ENCODE measurements at places on chromosomes 1 and 21.
A peak's percentile ranks its signal among the peaks of the same experiment; 100 is the strongest.

GRCh38 chr1:155919801-155920200, 8.7 kb upstream of the RIT1 start:
- no peak for DNase-seq

DNA sequence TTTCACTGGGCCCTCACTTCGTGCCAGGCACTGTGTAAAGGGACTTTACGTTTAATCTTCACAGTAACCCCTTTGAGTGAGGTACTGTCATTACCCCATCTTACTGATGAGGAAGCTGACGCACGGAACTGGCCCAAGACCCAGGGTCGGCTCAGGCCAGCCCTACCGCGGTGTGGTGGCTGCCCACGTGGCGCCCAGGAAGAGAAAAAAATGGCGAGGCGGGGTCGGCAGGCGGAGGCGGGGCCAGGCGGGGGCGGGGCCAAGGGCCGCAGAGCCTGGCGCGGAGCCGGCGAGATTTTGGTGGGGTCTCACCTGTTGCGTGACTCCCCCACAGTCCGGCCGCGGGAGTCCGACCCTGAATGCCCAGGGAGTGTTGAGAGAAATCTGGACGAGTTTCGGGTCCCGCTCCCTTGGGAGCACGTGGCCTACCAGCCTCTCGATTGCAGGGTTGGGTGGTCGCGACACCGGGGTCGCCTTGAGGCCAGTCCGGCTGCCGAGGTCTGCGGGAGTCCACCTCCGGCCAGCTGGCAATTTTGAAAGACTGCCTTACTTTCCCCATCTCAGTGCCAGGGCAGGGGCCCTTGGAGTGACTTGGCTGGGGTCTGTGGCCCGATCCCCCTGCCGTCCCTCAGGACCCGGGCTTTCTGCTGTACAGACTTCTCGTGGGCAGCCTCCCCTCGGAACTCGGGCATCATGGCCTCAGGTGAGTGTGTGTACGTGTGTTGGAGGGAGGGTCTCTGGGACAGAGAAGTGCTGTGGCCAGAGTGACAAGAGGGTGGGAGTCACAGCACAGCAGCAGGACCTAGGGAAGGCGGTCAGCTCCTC, at the start of the genes AMPD2 and GNAT2:
Gene AMPD2, plus strand, starts transcription at position 262 of the 825 bp plus-strand sequence. CDS start 1,339 bp downstream, outside the sequence.
Gene GNAT2, minus strand, starts transcription at position 41 of the 825 bp plus-strand sequence. CDS start 6,746 bp downstream, outside the sequence.
- DNase-seq: peak; percentile 94

DNA sequence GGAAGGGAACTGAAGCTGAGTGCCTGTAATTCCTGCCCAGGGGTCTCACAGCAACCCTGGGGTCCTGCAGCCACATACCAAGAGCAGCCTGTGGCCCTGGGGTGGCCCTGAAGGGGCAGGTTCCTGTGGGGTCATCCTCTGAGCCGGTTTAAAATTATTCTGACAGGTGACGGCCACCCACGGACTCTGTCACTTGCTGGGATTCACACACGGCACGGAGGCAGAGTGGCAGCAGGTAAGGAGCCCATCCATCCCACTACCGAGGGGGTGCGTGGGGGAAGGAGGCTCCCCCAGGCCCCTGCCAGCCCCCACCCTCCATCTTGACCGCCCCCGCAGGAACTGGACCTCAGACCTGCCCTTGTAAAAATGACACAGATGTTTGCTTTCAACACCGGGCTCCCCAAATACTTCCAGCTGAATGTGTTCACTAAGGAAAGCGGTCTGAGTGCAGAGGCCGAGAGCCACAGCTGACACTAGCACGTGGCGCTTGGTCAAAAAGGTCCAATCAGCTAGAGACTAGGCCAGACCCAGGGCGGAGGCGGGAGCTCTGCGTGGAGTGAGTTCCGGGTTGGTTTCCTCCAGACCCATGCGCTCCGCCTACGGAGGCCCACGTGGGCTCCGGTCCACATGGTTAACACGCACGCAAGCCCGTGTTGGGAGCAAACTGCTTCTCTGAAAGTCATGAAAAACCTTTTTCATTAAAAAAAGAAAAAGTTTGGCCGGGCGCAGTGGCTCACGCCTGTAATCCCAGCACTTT, 10.0 kb downstream of the YBEY start:
- DNase-seq: peak; percentile 56

GRCh38 chr1:81662913-81663526, 137.7 kb upstream of the ADGRL2 start:
- no peak for DNase-seq

DNA sequence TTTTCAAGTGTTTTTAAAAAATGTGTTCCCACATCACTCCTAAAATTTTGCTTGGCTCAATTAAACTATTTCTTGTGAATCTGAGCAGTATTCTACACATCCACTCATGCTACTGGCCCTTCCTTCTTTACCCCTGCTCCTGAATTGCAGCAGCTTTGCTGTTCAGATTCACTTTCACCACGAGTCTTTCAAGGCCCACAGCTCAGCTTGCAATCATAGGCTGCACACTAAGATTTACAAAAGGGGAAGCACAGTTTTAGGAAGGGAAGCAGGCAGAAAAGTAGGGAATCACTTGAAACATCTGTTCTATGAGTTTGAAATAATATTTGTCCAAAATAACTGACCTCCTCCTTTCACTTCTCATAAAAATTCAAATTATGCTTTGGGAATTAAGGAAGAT, 70.9 kb upstream of the EDEM3 start:
- no peak for DNase-seq

DNA sequence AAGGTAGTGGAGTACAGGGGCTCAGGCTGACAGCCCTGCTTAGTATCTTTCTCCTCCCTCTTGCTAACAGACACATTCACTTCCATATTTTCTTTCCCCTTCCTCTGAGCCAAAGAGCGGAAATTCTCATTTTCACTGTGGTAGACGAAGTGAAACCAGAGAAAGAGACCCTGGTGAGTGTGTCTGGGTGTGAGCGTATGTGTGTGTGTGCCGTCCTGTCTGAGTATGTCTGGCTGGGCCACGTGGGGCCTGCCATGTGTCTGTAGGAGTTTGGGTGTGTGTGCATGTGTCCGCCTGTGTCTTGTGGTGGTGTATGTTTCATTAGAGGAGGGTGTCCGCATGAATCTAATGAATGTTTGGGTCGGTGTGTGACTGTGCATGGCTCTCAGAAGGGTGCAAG, 1.7 kb downstream of the COL8A2 start:
- peak; percentile 3 for DNase-seq

- DNase-seq: peak; percentile 41
Measured at GRCh38 chr1:207499573-207499972, 3.6 kb downstream of the CR1 start.

DNA sequence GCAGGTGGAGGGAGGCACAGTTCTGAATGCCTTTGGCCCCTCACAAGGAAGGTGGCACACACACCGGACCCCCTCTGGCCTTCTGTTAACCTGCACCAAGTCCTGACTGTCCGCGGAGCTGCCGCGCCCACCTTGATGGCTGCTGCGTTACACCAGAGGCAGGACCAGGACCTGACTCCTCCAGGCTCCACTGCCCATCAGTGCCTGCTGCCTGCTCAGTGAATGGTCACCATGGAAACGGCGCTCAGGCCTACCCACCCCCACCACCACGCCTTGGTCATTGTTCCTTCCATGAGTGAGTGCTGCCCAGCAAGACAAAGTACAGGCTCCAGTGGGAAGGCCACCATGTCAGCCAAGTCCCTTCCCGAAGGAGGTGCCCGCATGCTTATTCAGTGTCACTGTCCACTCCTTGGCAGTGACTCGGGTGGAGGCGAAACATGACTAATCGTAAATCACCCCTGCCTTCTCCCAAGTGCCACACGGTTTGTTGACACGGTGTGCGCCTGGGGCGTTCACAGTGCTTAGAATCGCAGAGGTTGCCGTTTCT, 57.3 kb downstream of the SLC37A1 start:
- DNase-seq: peak; percentile 76

DNA sequence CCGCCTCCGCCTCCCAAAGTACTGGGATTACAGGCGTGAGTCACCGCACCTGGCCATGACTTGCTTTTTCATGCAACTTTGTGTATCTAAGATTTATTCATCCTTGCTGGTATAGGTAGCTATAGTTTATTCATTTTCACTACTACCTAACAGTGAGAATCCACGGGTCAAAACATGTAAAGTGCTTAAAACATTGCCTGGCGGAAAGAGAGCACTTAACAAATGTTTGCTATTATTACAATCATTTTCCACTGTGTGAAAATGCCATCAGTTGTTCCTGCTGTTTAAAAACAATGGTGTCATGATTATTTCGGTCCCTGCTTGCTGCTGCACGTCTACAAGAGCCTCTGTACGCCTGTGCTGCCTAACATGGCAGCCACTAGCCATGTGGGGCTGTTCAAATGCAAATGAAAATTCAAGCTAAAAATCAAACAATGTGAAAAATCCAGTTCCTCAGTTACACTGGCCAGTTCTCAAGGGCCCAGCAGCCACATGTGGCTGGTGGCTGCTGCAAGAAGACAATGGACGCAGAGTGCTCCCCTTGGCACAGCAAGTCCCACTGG, 65.1 kb downstream of the CLSTN1 start:
- no peak for DNase-seq

- peak; percentile 68 for DNase-seq
Measured at GRCh38 chr1:111833334-111833733, 77.6 kb downstream of the DDX20 start.

DNA sequence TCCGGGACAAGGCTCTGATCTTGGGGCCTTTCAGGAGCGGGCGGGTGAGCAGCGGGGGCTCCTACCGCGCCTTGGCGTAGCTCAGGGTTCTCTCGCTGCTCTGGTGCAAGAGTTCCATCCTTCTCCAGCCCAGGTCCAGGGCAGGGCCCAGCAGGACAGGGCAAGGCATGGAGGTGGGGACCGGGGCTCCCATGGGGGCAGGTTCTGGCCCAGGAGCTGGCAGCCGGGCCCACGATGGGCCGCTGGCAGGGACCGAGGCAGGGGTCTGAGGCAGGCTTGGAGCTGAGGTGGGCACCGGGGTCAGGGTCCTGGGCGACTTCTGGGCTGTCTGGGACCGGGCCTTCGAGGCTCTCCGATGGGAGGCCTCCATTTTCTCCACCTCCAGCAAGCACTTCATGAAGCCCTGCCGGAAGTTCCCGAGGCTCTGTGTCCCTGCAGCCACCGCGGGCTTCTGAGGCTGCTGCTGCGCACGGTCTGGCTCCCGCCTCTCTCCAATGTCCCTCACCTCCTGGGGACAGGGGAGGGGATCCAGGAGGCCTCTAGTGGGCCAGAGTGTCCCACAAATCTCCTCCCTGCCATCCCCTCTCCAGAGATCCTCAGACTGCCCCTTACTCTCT, 27.6 kb downstream of the SPATA21 start:
- no peak for DNase-seq

DNA sequence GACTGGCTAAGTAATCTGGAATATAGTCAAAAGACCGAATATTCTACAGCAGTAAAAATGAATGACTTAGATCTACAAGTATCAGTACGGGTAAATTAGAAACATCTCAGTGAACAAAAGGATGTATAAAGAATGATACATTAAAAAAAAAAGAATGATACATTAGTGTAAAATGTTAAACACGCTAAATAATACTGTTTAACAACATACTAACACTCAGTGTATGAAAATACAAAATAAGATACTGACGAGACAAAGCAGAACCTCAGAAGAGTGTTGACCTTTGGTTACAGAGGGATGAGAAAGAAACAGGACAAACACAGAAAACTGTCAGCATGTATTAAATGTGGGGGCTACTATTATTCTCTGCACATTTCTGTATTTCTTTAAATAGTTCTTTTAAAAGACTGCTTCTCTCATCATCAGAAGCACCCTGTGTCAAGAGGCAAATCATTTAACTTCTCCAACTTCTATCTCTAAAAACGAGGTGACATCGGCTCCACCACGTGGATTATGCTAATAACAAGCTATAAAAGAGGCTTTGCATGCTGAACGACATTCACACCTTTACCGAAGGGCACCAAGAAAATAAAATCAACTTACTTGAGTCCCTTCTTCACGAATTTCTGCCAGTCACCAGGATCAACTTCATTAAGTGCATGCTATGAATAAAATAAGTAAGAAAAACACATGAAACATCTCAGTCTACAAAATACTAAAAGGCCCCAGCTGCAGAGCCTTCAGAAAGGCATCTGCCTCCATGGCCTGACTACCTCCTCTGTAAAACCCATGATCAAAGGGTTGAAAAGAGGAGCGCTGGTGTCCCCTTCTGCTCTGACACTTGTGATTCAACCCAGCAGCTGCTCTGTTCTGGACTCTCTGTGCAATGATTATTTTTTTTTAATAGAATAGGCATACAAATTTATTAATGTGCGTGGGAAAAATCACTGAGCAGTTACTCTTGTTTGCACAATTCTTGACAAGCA, 42.5 kb downstream of the MRAP start:
- no peak for DNase-seq

- peak; percentile 64 for DNase-seq
Measured at GRCh38 chr1:96966536-96967138, 245.1 kb downstream of the PTBP2 start.

DNA sequence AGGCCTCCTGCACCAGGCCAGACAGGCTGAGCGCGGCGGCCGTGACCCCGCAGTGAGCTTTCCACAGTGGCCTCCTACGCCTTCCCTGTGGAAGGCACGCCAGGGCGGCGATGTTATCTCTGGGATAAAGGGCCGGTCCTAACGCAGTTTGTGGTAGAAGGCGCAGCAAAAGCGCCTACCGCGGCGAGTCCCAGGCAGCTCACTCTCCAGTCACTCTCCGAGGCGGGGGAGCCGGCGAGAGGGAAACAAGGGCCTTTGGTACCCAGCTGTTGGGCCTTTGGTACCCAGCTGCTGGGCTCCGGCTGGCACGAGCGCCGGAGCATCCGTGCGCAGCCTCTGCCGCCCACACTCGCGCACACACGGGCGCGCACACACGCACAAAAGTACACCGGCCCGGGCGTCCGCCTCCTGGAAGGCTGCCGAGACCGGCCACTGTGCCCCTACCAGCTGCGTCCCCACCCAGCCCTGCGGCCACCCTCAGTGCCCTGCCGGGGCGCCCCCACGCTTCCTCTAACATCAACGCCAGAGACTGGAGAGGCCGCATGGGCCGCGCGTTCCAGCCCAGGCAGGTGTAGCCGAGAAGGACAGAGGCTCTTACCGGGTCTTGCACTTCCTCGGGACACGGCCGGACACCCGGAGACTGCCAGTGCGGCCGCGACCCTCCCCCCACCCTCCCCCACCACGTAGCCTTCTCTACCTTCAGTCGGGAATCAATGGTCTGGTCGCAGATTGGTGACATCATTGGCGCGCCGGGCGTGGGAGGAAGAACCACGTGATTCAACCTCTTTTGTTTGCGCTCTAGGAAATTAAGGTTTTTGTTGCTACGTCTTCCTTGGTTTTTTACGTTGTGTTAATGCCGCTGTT, 19.5 kb upstream of the ADAR start:
- peak; percentile 91 for DNase-seq

DNA sequence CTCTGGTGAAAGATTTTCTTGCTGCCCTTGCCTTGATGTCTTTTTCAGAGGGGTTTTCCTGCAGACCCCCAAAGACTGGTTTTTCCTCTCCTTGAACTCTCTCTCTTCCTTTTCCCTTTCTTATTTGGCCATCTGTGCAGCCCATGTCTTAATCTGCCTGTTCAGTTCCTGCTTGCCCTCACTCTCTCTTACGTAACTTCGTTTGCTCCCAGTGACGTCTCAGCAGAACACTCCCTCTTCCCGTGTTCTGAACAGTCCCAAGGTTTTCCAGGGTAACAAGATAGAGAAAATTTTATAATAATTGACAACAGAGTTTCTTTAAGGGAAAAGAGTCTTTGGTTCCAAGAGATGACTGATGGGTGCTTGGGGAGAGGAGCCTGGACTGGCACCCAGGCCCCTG, 109.1 kb upstream of the LMO4 start:
- no peak for DNase-seq

GRCh38 chr21:31837618-31838390, 35.0 kb upstream of the HUNK start:
- DNase-seq: no peak

- no peak for DNase-seq
Measured at GRCh38 chr1:7469255-7469938, 301.7 kb upstream of the VAMP3 start.
